ENCODE measurements at places on chromosomes 1 and 21.

- peak; percentile 80 for DNase-seq
These were observed 25.5 kb upstream of the MTMR11 start for GRCh38 chr1:149962039-149962647.

- no peak for DNase-seq
These were observed 8.4 kb upstream of the SPRR3 start for GRCh38 chr1:152993186-152993585.

GRCh38 chr1:207996636-207997035 lies 85.7 kb upstream of the CD34 start:
- no peak for DNase-seq

GRCh38 chr1:55069280-55069679 lies 29.9 kb downstream of the PCSK9 start:
- no peak for DNase-seq

GRCh38 chr1:30005972-30006619 lies 717.3 kb downstream of the MATN1 start:
- DNase-seq, result no peak

DNA sequence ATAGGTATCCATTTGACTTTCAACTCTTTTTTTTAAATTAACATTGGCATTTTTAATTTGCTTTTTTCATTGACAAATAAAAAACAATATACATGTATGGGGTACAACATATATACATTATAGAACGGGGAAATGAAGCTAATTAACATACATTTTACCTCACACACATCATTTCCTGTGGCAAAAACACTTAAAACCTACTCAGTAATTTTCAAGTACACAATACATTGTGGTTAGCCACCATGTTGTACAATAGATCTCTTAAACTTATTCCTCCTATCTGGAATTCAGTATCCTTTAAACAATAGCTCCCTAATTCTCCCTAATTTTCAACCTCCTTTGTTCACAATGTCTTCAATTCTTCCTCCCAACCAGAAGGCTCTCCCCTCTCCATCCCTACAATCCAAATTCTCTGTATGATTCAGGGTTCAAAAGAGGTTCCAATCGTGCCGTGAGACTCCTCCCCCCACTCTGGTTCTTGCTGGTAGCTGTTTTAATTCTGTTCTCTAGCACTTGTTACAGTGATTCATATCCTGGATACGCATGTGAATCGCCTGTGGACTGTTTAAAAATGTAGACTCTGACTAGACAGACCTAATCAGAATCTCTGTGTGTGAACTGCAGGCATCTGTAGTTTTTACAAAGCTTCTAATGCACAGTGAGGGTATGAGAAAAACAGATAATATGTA lies 87.6 kb upstream of the DUSP10 start:
- no peak for DNase-seq

DNA sequence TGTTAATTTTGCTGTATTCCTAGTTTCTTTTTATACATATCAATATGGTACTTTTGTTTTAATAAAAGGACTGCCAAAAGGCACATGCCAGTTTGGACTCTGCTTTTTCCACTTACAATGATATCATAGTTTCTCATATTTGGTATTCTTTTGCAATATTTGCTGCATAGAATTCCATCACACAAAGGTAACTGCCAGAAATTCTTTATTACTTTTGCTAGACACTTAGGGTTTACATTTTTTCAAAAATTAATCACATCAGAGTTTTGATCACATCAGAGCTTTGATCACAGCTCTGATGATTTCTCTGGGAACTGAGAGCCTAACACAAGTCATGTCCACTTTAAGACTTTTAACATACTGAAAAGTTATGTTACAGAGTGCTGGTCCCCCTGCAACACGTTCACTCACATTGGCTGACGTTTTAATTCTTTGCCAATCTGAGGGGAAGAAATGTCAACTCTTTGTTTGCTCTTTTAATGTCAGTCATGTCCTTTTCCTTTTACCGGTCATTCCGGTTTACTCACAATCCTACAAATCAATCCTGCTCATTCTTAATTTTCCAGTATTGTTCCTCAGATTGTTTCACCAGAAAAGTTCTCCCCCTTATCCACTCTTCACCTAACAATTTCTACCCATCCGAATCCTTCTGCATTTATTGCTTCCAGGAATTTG lies 1.1 kb upstream of the CD46 start:
- no peak for DNase-seq
